Large intestine (tissue), 12 donors: ENCODE measurements at places on chromosomes 6 and 20.

GRCh38 chr20:63036291-63036690, 29.5 kb upstream of the BHLHE23 start:
- no peak for DNase-seq

- no peak for DNase-seq
These were observed 71.8 kb upstream of the CENPW start for GRCh38 chr6:126268092-126268491.

DNA sequence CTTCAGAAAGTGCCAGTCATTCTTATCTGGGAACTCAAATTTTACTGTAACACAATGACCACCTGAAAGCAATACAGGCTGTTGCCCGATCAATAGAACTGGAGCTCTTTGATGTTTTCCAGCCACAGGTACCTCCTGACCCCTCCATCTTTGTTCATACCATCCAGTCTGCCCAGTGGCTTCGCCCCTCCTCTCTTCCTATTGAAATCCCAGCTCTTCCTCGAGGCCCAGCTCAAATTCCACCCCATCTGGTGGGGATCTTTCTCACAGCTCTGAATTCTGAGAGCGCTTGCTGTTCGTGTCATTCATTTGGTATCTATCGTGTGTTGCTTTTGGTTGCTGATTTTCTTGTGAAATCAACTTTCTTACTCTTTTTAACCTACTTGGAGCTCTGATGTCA, 87.9 kb upstream of the CNKSR3 start:
- DNase-seq, result no peak

DNA sequence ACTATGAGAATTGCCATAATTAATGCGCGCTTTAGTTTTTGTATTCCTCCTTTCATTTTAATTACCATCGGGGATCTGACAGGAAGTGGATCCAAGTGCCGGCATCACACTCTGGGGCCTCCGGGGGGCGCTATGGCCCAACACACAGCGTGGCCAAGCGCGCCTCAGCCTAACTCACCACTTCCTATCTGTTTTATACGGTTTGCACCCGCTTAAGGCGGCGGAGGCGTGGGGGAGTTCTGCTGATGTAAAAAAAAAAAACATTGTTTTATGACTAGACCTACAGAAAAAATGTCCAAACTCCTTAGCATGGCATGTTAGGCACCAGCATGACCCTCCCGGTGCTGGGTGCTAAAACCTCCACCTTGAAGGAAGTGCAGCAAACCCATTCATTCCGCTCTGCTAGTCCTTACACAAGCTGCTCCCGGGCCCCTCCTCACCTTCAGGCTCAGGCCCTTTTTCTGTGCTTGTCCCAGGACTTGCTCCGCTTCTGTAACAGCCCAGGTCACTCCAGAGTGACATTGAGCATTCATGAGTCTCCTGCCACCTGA, 4.5 kb upstream of the EBF4 start:
- DNase-seq, result peak; percentile 25
